M059J (cell line): ENCODE measurements at places on chromosomes 11 and 22.

- no peak for DNase-seq
Observed at GRCh38 chr11:119343726-119344125, 2.8 kb downstream of the MFRP start.

DNA sequence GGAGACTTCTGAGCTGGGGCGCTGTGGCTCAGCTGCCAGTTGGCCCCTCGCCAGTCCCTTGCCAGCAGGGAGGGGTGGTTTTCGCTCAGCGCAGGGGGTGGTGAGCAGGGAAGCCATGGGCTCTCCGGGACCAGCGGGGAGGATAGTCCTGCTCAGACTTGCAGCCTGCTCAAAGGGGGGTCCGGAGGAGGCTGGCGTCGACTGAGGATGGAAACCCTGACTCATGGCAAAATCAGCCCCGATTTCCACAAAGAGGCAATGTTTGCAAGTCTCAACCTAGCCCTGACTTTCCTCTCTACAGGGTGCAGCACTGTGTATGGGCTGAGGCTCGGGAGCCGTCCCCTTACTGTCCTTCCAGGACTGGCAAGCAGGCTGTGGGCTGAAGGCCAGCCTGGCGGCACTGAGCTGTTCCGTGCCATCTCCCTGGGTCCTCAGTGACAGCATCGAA, 35.1 kb downstream of the FBLN1 start:
- peak; percentile 90 for DNase-seq

- DNase-seq: no peak
Observed at GRCh38 chr22:45629469-45630089, 42.1 kb upstream of the ATXN10 start.

DNA sequence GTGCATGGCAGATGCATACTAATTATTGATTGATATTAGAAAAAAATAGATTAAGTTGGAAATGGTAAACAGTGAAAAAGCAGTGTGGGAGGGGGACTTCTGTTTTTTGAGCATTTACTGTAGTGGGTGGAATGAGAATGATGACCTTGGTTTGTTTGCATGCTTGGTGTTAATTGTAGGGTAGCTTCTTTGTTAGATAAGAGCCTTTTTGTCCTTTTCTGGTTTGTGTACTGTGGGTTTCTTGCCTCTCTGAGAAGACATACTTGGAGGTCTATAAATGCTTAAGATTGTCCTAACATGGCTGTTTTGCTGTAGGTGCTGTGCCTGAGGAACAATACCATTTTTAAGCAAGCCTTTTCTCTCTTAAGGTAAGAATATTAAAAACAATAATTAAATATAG, 17.0 kb downstream of the MRPL48 start:
- DNase-seq: no peak

DNA sequence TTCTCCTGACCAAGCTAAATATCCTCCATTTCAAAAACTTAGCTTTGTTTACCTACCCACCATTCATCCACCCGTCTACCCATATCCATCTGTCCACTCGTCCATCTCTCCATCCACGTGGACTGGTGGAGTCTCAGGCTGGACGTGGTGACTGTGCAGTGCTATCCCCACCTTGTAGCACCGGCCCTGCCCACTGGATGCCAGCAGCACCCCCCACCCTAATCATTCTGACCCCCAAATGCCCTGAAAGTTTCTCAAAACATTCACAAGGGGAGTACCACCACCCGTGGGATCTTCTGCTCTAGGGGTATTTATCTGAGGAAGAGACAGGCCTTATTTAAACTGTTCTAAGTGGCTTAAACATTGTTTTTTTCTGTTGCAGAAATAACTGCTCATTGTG, 206.4 kb downstream of the TBC1D22A start:
- no peak for DNase-seq
